ENCODE measurements at places on chromosomes 11 and 22. TPM values are rescaled to one million over a fixed set of nuclear protein-coding genes. Genes with fewer than 3 reads are reported as not detected.
A peak's percentile ranks its signal among the peaks of the same experiment; 100 is the strongest.

- no peak for DNase-seq
These were observed 65.5 kb downstream of the BMAL1 start for GRCh38 chr11:13343067-13343466.

DNA sequence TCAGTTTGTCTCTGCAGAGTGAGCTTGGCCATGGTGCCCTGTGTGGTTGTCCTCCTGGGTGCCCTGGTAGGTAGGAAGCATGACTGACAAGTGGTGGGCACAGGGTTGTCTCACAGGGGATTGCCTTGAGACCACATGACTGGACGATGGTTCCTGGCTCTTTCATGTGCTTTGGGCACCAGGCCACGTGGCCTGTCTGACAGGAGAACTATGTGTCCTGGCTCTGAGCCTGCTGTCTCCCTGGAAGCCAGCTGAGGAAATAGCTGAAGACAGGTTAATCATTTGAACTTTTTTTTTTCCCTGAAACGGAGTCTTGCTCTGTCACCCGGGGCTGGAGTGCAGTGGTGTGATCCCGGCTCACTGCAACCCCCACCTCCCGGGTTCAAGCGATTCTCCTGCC, 93.2 kb downstream of the LDLRAD3 start:
- no peak for DNase-seq

- no peak for DNase-seq
These were observed 88.3 kb downstream of the BDNF start for GRCh38 chr11:27611947-27612455.

- DNase-seq, result no peak
These were observed 102.5 kb downstream of the TIMP3 start for GRCh38 chr22:32904044-32904443.

NLRP14 gene
- polyA plus RNA-seq, result not detected

- DNase-seq, result peak; percentile 41
These were observed 29.8 kb upstream of the CHRM4 start for GRCh38 chr11:46421257-46421880.

- DNase-seq, result no peak
These were observed 40.5 kb upstream of the FBLN1 start for GRCh38 chr22:45462034-45462655.

DNA sequence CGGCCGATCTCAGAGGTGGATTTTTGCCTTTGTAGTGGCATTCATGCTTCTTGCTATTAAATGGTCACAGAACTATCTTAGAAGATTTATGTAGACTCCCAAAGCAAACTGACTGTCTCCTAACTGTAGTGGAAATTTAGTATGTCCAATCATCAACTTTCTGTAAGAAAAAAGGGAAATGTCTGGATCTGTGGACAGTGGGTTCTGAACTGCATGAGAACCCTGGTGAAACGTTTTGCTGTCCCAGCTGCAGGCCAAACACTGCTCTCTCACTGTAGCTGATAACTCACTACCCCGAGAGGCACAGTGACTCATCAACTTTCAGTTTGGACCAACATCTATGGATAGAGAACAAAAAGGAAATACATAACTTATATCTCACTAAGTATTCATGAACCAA, 387.1 kb downstream of the SOX6 start:
- DNase-seq, result peak; percentile 61

DEFB131B gene
- polyA plus RNA-seq, result not detected

TMEM191B gene
- polyA plus RNA-seq, result 6.3 TPM

GRCh38 chr11:65917077-65917433, 1.8 kb downstream of the C11orf68 start:
- DNase-seq, result no peak

TRIM64 gene
- not detected for polyA plus RNA-seq

LYVE1 gene
- 8.6 TPM for polyA plus RNA-seq

DNA sequence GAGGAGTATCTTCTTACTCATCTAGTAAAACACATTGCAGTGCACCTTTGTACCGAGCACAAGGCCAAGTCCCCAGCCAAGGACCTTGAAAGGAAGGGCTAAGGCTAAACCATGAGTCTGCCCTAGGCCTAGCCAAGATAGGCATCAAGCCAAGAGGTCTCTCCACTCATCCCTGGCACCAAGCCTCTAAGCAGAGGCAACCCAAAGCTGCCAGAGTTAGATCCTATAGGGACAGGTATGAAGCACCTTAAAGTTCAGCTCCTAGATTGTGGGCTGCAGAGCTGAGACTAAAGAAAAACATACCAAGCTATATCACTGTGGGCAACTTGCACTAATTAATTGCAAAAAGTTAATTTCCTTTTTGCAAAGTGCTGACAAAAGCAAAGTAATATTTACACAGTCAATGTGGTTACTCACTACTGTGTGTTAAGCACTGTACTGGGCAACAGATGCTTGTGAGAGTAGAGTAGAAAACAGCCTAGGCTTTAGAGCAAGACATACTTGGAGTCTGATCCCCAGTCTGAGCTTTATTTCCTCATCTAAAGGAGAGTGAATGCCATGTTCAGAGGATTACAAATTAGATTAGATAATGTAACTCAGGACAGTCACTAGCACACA, 7.2 kb downstream of the COA4 start:
- no peak for DNase-seq

DNA sequence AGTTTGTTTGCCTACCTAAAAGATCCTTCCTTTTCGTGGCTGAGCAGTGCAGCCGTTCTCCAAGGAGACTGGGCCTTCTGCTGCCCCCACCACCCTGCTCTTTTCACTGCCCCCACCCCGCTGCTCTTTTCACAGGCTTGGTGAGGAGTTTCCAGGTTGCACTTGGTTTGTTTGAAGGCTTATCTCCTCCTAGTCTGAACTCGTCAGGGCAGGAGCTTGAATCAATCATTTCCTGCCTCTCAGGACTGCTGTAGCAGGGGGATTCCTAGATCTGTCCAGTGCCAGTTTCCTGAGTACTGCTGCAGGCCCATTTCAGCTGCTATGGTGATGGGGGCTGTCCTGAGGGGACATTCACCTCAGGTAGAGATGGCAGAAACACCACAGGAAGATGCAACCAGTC, 10.0 kb downstream of the MED15 start:
- DNase-seq, result no peak

DNA sequence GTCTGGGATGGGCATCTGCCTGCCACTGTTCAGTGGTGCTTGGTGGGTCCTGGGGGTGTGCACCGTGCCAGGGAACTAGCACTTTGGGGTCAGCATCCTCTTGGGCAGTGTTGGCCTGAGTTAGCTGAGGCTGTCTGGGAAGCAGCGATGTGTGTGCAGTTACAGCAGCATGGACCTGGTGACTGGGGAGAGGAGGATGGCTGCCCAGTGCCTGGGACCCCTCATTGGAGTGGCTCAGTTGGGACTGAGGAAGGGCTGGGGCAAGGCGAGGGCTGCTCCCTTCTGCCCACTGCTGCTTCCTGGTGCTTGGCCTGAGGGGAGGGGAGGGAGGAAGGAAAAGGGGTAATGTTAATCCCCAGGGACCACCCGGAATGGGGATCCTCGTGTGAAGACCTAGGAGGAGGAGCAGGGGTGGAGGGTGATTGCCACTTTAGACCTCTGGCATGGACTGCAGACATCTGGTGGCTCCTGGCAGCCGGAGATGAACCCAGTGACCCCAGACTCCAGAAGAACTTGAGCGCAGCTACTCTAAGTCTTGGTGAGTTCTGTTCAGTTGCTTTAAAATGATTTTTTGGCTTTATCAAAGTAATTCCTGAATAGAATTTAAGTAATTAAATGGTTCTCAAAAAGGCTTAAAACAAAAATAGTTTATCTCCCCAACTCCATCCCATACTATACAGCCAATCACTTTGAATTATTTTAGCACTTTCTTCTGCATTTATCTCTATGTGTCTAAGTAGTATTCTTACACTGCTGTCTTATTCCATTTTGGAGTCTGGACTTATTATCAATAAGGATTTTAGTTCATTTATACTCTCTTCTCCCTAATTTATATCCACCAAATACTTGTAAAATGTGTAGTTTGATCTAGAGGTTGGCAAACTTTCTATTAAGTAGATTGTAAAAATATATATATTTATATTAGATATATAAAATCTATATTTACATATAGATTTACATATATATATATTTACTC, 15.4 kb upstream of the TMEM191C start:
- DNase-seq, result no peak

DNA sequence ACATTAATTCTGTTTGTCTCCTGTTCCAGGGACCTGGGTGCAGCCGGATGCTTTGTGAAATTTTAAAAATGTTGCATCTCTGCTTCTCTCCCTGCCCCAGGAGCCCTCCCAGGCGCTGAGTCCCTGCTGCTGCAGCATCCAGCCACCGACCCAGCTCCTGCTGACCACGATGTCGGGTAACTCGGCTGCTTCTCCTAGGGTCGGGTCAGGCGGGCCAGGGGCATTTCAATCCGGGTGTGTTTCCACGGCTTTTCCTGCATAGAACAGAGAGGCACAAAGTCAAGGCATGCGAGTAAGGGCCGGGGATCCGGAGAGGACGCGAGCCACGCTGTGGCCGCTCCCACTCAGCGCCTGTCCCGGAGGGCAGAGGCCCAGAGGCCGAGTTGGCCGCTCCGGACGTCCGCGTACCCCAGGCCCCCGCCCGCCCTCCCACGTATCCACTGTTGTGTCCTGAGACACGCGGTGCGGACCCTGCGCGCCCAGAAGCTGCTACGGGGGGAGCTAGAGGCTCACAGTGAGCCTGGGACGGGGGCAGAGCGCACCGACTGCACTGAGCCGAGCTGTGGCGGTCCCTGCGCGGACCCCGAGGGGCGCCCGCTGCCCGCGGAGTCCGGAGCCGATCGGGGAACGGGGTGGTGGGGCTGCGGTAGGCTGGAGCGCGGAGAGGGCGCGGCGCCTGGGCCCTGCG, at the start of gene POU2AF3:
POU2AF3 (plus strand) TSS at position 134 of the 688 bp plus-strand sequence; CDS start at position 170, 36 bp downstream.
- DNase-seq, result no peak

GRCh38 chr11:79092791-79093353, 348.0 kb downstream of the TENM4 start:
- no peak for DNase-seq

GRCh38 chr11:3119141-3119821, 45.8 kb downstream of the OSBPL5 start:
- peak; percentile 22 for DNase-seq

GRCh38 chr22:29887358-29887757, 4.4 kb downstream of the MTMR3 start:
- DNase-seq, result no peak

OOSP2 gene
- polyA plus RNA-seq, result not detected

- no peak for DNase-seq
These were observed 71.9 kb upstream of the C11orf87 start for GRCh38 chr11:109350091-109350490.

BRSK2 gene
- 3.2 TPM for polyA plus RNA-seq

MOGAT2 gene
- polyA plus RNA-seq, result 1.3 TPM

- no peak for DNase-seq
These were observed 20.6 kb downstream of the TSPAN18 start for GRCh38 chr11:44747316-44747715.

GRCh38 chr22:23289851-23290724, 109.8 kb downstream of the BCR start:
- peak; percentile 71 for DNase-seq

DNA sequence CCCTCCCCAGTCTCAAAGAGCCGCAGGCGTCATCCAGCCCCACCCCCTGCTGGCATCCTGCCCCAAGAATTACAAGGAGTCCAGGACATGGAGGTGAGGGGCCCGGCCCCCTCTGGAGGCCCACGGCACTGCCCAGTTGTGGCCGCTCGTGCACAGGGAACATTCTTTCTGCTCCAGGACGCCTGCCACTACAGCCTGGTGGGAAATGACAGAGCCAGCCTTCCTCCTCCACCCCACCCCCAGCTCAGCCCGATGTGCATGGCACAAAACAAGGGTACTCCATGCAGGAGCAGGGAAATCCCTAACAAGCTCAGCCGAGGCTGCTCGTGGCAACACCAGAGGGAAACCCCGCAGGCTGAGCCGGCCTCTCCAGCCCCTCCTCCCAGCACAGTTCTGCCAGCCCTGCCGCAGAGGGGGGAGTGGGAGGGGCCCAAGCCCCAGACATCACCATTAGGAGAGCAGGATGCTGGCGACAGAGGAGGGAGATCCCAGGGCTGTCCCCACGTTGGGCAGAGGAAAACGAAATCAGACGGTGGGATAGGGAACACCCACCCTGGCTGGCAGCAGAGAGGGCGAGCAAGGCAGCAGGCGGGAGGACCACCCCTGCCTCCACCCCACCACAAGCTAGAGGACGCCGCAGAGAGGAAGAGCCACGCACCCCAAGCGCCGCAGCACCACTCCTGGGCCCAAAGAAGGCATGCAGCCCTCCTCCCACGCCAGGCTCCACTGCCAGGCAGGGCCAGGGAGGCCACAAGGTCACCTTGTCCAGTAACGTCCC, 10.0 kb downstream of the IGSF9B start:
- peak; percentile 81 for DNase-seq

DNA sequence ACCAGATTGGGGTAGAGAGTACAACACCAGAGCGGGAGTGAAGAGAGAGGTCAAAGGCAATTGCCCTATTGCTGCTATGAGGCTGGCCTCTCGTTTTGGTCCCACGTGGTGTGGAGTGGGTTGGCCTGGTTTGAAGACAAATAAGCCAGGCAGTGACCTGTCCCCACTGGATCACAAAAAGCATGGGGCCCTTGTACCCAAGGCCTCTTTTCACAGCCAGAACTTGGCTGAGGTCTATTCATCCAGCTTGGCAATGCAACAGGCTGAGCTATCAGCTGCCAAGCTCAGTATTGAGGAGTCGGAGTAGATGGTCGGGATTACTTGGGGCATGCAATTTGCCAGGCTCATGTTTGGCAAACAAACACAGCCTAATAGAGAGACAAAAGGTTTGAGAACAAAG, 19.2 kb upstream of the GALNT18 start:
- DNase-seq, result no peak

TMEM218 gene
- 21.1 TPM for polyA plus RNA-seq

SCGB2A2 gene
- 0.35 TPM for polyA plus RNA-seq

- DNase-seq, result no peak
These were observed 27.9 kb downstream of the SMIM38 start for GRCh38 chr11:69183613-69184012.

- no peak for DNase-seq
These were observed 233.1 kb downstream of the CSNK2A3 start for GRCh38 chr11:11119917-11120316.

DNA sequence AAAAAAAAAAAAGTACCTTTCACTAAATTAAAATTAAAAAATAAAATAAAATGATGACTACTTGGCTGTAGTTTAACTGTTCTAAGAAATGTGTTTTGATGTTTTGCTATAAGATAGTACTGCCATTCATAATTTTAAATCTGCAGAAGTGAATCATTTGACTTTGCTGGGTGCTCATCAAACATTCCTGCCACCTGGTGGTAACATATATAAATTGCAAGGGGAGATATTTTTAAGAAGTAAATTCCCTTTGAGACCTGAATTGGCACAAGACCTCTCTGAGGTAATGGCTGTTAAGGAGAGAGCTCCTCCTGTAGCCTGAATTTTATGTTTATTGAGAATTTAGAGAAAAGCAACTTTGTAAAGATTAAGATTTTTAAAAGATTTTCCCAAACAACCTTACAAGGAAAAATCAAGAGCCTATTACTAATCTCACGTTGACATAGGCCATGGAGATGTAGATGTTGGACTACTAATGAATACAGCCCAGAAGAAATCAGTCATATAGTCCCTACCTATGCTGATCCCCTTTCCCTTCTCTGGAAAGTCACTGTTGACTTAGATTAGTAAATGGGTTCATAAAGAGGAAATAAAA, 11.9 kb upstream of the NARS2 start:
- no peak for DNase-seq

- no peak for DNase-seq
These were observed 15.7 kb upstream of the ANO5 start for GRCh38 chr11:22177186-22177585.

Data from stomach (tissue), 19 donors.